ENCODE measurements at places on chromosomes 12 and 14.

GRCh38 chr14:100118396-100119011 is 40.9 kb downstream of the DEGS2 start:
- no peak for DNase-seq

GRCh38 chr12:3313675-3314663 is 177.0 kb upstream of the PRMT8 start:
- DNase-seq: no peak

DNA sequence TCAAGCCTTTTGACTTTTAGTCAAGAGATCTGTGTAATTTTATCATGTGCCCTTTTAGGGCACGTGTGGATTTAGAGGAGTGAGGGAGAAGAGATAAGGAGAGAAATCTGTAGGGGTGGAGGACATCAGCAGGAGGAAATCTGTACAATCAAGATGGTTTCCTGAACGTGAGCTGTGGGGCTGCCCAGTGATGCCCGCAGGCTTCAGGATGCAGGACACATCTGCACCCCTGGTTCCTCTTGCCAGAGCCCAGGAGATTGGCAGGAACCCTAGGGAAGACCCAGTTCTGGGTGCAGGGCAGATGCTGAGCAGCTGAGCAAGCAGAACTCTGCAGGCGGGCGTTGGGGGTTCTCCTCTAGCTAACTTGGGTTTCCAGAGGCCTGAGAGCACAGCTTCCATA is 11.6 kb upstream of the TESPA1 start:
- DNase-seq: no peak

DNA sequence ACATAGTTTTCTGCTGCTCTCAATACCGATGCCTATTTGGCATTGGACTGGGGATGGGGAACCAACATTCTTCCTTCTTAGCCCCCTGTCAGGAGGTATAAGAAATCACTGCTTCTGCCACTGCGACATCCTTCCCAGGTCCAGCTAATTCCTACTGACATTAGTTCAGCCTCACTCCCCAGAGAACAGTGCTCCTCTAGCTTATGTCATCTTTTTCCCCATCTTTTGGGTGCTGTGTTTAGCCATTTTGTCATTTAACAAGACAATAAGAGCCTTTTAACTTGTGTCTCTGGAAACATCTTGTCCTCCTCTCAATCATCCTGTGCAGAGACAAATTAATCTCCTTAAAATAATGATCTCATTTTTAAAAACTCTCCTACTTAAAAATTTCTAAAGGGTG is 167.0 kb upstream of the PLXNC1 start:
- DNase-seq: no peak

DNA sequence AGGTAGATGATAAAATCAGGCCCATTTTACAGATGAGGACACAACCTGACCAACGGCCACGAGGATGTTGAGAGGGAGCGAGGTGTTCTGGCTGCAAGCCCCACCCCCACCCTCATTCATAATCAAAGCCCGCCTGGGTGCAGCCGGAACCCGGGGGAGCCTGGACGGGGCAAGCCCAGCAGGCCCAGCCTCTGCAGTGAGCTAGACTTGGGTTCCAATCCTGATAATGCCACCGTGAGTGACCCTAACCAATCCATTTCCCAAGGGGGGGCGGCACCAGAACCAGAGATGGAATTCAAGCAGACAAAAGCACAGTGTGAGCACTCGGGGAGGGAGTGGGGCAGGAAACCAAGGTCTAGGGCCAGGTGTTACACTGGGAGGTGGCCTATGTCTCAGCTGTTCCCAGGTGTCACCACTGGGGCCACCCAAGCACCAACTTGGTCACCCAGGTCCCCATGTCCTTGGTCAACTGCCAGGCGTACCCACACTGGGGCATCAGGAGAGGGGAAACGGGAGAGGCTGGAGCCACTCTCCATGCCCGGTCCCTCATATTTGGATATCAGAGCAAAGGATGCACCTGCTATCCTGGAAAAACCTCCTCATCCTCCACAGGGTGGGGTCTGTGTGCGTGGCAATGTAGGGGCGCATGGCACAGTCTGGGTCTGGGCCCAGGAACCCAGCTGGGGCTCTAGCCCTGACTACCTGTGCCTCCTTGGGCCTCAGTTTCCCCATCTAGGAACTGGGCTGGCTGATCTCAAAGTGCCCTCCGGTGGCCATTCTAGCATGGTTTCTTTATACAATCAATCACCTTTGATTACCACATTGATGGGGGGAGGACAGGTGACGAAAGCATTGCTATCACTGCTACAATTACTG is 58.4 kb downstream of the FAM222A start:
- no peak for DNase-seq

- DNase-seq: no peak
Observed at GRCh38 chr12:215116-215515, 1.2 kb upstream of the SLC6A12 start.

DNA sequence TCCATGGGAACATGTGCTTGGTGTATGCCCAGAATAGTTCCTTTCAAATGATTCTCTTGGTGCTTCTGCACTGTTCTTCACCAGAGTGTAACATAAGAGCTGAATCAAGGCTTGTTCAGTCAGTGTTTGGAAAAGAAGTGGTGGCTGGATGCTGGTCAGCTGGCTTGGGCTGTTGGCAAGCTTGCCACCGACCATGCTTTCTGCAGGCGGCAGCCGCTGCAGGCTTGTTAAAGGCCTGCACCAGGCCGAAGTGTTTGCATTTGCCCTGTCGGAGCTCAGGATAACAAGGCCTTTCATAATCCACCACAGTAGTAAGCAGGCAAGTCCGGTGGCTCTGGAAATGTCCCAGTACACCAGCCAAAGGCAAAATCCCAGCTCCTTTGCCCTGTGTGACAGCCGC is 26.9 kb downstream of the DAAM1 start:
- DNase-seq: no peak

GRCh38 chr12:106110626-106111300 is 28.0 kb downstream of the NUAK1 start:
- DNase-seq: no peak

GRCh38 chr12:116637589-116638150 is 78.5 kb downstream of the MAP1LC3B2 start:
- DNase-seq: no peak

Data from T-helper 2 cell (primary cell).